ENCODE measurements at places on chromosomes 11 and 22. TPM values are rescaled to one million over a fixed set of nuclear protein-coding genes. Genes with fewer than 3 reads are reported as not detected.

TRPC6 gene
- total RNA-seq = 0.74 TPM

ASCL2 gene
- 0.09 TPM for total RNA-seq

INS gene
- total RNA-seq = not detected

OR4C46 gene
- total RNA-seq = not detected

PRRG4 gene
- 0.57 TPM for total RNA-seq

BDNF gene
- total RNA-seq = 10.6 TPM

OR52E8 gene
- total RNA-seq = not detected

RAB3IL1 gene
- total RNA-seq = 14.9 TPM

FANCF gene
- total RNA-seq = 7.6 TPM

EPS8L2 gene
- 77.4 TPM for total RNA-seq

OR5P2 gene
- not detected for total RNA-seq

MMP27 gene
- total RNA-seq = not detected

FCHSD2 gene
- 8.8 TPM for total RNA-seq

OR10D3 gene
- not detected for total RNA-seq

MYEOV gene
- 112 TPM for total RNA-seq

ACCSL gene
- total RNA-seq = not detected
